Activated CD4-positive, alpha-beta memory T cell treated with anti-CD3 and anti-CD28 coated beads for 36 hours (primary cell): ENCODE measurements at places on chromosomes 6 and 20. TPM values are rescaled to one million over a fixed set of nuclear protein-coding genes. Genes with fewer than 3 reads are reported as not detected.

- H3K4me1 ChIP-seq = no peaks in the 10 kb centered on the region
- H3K36me3 ChIP-seq = no peaks in the 10 kb centered on the region
- no peak overlapping the region for H3K27ac ChIP-seq
Measured at GRCh38 chr6:118212451-118213173, 305.5 kb downstream of the SLC35F1 start.

The KLC4 gene
- 11.0 TPM for total RNA-seq

The KCNK17 gene
- not detected for total RNA-seq

The DNAAF9 gene
- 2.2 TPM for total RNA-seq

The PPP1R3G gene
- total RNA-seq = not detected
